ENCODE measurements at places on chromosomes 16 and 17.

DNA sequence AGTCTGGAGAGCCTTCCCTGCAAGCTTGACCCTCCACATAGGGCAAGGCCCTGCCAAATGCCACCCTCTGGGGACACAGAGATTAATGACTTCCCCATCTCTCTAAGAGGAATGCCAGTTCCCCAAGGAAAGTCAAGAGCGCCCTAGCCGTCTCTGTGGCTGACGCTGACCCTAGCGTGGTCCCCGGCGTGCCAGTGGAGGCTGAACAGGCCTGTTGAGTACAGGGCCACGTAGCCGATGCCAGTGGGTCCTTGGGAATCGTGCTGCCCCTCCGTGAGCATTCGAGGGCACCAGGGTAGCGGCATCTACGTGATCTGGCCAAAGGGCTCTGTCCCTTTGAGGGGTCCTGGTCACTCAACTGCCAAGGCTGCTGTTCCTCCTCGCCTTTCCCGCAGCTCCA is 17.2 kb downstream of the TMEM204 start:
- no peak for DNase-seq

- no peak for DNase-seq
These were observed 245 bp upstream of the RNF227 start for GRCh38 chr17:7916385-7916682.

GRCh38 chr17:38507921-38508569 is 79.8 kb downstream of the ARHGAP23 start:
- DNase-seq, result no peak

- no peak for DNase-seq
These were observed 44.9 kb downstream of the MBTD1 start for GRCh38 chr17:51214920-51215319.

DNA sequence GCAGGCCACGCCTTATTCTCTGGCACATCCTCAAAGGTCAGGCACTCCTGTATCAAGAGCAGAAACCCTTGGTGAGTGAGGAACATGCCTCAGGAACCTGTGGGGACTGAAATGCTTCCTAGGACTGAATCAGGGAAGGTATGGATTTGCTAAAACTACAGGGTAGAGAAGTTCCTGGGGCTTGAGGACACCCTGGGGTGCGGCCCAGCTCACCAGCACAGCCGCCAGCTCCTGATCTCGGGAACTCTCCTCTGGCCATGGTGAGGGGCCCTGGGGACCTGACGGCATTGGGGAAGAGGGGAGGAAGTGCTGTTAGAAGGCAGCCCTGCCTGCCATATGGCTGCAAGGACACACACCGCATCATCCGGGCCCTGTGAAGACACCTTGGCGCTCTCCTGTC is 7.5 kb downstream of the ZSCAN10 start:
- no peak for DNase-seq

DNA sequence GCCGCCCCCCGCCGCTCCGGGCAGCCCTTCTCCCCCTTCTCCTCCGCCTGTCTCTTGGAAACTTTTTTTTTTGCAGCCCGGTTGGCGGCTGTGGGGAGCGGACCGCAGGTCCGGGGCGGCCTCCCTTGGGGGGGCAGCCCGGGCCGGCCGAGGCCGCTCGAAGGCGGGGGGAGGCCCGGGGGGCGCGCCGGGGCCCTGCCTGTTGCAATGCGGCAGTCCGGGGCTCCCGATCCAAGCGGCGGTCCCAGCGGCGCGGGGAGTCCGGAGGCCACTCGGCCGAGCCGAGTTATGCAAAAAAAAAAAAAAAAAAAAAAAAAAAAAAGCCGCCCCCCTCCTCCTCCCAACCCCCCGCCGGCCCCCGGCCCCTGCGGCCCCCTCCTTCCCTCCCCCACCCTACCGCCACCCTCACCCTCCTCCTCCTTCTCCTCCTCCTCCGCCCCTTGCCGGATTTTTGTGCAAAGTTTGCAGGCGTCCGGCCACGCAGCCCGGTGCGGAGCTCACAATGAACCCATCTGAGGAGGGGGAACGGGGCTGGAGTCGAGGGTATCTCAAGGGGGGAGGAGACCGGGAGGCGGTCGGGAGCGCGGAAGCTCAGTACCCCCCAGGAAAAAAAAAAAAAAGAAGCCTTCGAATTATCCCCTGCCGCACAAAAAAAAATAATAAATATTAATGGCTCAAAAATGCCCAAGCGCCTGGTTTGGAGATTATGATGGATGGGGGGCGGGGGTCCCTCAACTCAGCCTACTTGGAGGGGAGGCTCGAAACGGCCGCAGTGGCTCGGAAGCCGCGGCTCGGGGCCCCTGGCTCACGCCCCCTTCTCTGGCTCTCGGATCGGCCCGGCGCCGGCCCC is at the start of gene ZNF423:
ZNF423 (minus strand) TSS at position 291 of the 850 bp plus-strand sequence. CDS start 338 bp downstream, outside the sequence.
- no peak for DNase-seq

GRCh38 chr17:65389949-65390348 is 171.5 kb downstream of the AXIN2 start:
- DNase-seq, result peak; percentile 32

Data from HFF-Myc (cell line).